ENCODE measurements at places on chromosomes 7 and 10.

- no peak for DNase-seq
Observed at GRCh38 chr10:33665501-33665900, 331.0 kb upstream of the NRP1 start.

DNA sequence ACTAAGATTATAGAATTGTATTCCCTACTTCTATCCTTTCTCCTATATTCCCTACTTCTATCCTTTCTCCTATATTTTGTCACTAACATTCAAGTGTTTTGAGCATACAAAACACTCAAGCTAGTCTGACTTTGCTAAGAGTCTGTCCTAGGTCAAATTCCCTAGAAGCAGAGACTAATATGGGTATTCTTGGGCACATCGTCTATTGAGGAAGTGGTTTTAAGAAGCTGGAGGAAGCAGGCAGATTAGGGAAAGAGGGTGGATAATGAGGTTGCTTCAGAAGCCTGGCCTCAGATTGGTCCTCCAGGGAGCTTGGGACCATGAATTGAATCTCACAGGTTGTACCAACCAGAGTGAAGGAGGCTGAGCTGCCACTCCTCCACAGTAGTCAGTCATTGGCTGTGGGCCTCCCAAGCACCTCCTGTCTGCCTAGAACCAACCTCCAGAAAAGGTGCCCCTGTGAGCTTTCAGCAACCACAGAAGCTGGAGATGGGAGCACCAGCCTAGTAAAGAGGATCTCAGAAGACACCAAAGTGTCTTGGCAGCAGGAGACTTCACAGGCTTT lies 295.9 kb upstream of the PHF14 start:
- no peak for DNase-seq

- DNase-seq: no peak
Observed at GRCh38 chr7:99193527-99194220, 14.2 kb downstream of the KPNA7 start.

- DNase-seq: no peak
Observed at GRCh38 chr7:149500201-149500600, 2.6 kb upstream of the ZNF746 start.

- no peak for DNase-seq
Observed at GRCh38 chr10:3850999-3851937, 66.3 kb upstream of the KLF6 start.

GRCh38 chr7:80884511-80885195 lies 34.2 kb downstream of the SEMA3C start:
- no peak for DNase-seq

GRCh38 chr7:5620459-5620881 lies 161.0 kb downstream of the RNF216 start:
- DNase-seq: no peak

DNA sequence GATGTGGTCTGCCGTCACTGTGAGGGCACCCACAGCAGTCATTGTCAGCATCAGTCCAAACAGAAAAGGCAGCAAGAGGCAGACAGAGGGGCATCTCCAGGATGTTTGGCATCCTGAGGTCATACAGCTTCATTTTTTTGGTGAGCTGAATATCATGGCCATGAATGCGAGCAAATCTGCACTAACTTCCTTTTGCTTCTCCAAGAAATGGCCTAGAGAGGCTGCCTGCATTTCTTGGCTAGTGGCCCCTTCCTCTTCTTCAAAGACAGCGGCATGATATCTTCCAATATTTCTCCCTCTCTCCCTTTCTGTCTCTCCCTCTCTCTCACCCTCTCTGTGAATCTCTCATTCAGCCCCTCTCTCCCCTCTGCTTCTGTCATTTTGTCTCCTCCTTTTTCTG lies 24.8 kb downstream of the FKBP6 start:
- DNase-seq: no peak
